Stimulated activated CD8-positive, alpha-beta memory T cell treated with anti-CD3 and anti-CD28 coated beads, Interleukin-2, amount 100 ng/mL, for 1 hour (primary cell): ENCODE measurements at places on chromosomes 16 and 17.

DNA sequence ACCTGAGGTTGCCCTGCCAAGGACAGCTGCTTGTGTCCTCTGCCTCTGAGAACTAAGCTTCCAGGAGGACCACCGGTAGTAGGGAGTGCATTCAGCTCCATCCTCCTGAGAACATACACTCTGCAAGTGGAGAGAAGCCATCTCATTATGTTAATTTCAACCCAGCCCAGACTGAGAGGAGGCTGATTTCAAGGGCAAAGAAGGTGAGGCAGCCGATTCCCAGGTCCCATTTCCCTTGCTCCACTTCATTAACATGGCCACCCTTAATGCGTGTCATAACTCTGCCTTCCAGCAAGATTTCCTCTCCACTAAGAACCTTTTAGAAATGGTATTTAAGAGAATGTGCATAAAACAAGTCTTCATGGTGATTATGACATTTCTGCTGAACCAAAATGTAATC, 72.5 kb downstream of the CDH13 start:
- DNase-seq: no peak

DNA sequence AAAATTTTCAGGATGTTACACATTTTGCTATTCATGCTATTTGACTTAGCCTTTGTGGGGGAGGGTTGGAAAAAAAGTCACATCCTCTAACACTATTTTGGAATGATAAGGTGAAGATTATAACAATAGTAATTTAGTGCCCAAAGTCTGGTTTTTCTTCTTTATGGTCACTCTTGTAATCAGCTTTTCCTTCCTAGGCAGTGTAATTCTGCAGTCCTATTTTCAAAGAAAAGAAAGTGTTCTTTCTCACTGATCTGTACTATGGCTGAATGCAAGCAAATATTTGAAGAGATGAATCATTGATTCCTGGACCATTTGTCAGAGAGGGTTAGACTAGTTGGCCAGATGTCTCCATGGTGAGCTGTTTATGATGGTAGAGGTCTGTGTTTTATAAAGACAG, 8.4 kb downstream of the RSPRY1 start:
- DNase-seq: no peak

GRCh38 chr17:34177642-34178041, 77.4 kb upstream of the CCL2 start:
- DNase-seq: no peak

DNA sequence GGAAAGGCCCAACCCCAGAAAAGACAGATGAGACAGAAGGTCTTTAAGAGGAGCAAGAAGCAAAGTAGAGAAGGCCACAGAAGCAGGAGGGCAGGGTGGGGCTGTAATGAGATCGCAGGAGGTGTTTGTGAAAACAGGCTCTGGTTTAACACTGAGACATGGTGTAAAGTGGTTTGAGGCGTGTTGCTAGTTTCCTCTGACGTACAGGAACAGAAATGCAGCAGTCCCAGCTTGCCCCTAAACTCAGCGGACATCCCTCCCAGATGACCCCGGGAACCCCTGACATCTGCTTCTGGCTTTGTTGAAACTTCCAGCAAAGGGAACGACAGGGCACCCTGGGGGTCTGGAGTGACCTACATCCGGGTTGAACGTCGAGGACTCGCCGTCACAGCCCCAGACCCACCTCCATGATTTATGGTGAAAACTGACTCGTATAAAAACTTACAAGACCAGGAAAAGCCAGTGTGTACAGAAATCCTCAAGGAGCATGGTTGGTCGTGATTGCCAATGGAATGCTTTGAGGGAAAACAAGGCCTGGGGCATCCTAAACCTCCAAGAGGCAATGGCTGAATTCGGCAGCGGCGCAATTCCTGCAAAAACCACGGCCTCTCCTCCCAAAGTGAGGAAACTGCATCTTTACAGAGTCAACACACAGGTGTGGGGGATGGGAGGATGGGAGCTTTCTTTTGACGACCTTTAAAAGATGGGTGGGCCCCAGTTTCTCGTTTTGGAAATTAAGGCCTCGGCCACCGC, 25.8 kb downstream of the LITAF start:
- DNase-seq: peak; percentile 44

DNA sequence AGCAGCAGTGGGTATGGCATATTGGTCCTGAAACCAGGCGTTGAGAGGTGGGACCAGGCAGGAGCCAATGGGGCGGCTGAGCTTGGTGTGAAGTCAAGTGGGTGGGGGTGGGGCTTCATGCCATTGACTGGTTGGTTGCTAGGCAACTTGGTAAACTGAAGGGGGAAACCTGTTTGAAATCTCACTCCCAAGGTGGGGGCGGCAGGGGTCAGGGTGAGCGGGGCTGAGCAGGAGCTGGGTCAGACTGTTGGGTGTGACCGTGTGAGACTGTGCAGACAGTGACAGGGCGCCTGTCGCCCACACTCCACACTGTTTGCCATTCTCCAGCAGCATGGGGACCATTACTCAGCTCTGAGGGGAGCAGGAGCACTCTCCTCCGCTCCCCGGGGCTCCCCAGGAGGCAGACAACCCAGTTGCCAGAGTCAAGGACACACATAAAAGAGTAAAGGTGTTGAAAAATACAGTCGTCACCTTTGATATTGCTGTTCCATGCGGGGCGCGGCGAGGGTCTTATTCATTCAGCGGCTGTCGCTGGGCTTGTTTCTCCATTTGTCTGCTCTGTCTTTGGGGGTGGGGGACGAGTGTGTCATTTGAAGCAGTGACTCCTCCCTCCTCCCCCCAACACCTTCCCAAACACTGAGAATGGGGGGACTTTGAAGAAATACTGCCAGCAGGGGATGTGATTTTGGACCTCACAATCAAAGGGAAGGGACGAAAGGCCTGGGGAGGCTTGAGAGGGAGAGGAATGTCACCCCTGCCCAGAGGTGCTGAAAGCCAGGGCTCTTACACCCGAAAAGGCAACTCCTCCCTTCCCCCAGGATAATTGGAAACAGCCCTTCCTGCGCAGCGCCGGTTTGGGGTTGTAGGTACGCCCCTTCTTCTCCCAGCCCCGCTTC, 1.2 kb upstream of the EFNB3 start:
- no peak for DNase-seq

DNA sequence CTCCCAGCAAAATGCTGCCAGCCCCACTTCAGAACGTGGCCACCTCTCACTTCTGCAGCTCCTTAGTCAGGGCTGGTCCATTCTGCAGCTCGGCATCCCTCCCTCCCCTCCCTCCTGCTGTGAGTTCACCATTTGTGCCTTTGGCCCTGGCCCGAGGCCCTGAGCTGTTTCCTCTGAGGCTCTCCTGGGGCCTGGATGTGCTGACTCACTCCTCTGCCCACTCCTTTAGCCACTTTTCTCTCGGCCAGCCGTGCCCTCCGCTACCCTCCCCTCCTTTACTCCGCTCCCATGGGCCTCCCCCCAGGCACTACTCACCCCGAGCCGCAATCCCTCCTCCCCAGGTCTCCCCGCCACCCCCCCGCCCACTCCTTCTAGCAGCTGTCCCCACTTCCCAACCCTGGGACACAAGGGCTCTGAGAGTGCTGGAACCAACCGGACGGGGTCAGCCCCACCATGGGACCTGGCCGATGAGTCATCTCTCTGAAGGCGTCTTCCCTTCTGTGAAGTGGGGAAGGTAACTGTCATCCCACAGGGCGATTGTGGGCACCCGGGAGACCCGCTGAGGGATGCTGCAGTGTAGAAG, 11.5 kb downstream of the KCNG4 start:
- no peak for DNase-seq

DNA sequence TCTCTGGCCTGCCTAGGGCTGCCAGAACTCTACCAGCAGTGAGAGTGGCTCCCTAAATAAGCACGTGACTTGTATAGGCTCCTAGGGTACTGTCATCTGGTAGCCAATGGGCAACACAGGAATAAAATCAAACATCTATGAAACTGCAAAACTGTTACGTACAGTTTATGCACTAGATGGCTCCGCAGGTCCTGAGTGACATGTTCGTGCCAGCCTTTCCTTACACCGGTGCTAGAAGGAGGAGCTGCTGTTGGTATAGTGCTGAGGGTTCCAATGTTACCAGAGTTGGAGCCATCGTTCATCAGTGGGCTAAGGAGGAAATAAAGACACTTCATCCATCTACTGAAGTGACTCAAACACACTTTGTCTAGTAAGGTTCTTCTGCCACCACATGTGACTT, 63.2 kb upstream of the TRAP1 start:
- no peak for DNase-seq

DNA sequence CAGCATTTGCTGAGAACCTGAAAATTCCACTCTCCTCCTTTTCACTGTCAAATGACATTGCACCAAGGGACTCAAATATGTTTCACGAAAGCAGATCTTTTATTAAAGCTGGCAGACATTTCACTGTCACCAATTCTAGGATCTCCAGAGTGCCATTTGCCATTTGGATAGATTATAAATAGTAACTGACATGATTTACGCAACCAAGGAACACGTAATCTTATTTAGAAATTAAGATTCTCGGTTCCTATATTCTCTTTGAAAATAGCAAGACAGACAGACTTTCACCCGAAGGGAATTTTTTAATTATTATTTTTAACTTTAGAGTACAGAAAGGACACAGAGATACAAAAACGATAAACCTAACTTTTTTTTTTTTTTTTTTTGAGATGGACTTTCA, 49.6 kb downstream of the ANKFY1 start:
- no peak for DNase-seq

- DNase-seq: no peak
These were observed 913 bp downstream of the SLC13A5 start for GRCh38 chr17:6712058-6712853.

DNA sequence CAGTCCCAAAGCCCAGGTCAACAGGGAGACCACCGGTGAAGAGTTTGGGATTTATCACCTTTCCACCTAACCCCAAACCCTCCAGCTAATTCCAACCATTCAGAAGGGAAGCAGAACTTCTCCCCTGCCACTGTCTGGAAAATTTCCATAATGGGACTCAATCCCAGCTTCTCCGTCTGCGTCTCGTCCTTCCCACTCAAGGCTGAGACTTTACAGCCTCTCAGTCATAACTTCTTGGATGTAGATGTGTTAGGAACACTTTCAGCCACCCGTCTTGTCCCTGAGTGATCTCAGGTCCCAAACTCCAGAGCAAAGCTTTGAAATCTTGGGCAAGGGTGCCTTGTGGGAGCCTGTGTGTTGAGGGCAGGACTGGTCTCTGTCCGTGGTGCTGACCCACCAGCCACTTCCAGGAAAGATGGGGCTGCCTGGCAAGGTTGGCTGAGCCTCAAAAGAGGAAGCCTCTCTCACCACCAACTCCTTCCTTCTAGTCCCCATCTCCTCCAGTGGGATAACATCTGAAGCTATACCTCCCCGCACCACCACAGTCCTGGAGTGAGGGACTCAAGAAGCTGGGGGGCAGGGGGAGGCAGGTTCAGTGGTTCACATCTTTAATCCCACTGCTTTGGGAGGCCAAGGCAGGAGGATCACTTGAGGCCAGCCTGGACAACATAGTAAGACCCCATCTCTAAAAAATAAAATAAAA, 9.3 kb downstream of the GAS2L2 start:
- no peak for DNase-seq

- DNase-seq: no peak
These were observed 35.3 kb downstream of the MRTFB start for GRCh38 chr16:14106457-14106856.

- DNase-seq: no peak
These were observed 26.4 kb downstream of the B9D1 start for GRCh38 chr17:19335951-19336631.

DNA sequence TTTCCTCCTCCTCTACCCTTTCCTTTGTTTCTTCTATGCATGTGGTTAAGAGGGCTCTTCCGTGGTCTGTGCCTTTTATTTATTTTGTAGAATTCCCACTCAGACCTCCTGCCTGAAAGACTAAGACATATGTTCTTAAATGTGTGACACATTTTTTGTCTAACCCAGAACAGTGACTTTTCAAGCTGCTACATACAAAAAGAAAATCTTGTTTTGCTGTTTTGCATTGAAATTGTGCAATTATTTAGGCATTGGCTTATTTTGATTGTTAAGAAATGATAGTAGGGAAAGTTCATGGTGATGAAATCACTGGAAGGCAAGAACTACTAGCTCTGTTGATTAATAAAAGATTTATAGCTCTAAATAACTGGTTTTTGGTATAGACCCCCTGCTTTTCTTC, 76.8 kb downstream of the TUBD1 start:
- DNase-seq: no peak

GRCh38 chr17:65630502-65630901, 69.1 kb upstream of the AXIN2 start:
- DNase-seq: no peak

DNA sequence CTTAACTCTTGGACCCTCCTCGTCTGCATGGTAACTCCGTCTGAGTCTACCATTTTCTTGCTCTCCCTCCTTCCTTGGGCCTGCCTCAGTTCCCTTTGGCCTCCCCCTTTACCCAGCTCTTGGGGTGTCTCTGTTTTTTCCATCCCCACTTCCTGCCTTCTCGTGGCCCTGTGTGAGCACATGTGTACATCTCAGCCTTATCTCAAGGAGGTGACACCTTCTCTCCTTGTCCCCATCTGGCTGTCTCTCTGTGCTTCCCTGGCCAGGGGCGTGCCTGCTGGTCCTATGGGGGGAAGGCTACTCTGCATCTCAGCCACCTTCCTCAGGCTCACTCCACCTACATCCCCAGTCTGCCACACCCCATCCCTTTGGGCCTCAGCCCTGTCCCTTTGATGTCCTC, 6.6 kb downstream of the CTF1 start:
- DNase-seq: no peak

DNA sequence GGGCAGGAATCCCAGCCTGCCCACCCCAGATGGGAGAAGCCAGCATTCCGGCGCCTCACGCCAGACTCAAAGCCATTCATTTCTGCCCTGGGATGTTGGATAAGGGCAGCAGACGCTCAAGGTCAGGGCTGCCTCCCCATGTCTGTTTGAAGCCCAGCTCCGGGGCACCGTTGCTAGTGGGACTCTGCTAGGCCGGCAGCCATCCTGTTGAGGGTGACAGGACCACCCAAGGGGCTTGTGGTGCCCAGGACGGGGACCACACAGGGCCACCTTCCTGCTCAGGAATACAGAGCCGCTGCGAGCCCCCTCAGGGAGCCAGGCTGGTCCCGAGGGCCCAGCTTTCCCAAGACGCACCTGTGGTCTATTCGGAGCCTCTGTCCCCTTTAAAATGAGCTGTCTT, 101.7 kb upstream of the CREBBP start:
- DNase-seq: no peak

- DNase-seq: peak; percentile 73
These were observed at the start of gene SIRT7 for GRCh38 chr17:81917565-81918332. SIRT7 (minus strand) TSS chr17:81918176; CDS start chr17:81918131, 45 bp downstream.

DNA sequence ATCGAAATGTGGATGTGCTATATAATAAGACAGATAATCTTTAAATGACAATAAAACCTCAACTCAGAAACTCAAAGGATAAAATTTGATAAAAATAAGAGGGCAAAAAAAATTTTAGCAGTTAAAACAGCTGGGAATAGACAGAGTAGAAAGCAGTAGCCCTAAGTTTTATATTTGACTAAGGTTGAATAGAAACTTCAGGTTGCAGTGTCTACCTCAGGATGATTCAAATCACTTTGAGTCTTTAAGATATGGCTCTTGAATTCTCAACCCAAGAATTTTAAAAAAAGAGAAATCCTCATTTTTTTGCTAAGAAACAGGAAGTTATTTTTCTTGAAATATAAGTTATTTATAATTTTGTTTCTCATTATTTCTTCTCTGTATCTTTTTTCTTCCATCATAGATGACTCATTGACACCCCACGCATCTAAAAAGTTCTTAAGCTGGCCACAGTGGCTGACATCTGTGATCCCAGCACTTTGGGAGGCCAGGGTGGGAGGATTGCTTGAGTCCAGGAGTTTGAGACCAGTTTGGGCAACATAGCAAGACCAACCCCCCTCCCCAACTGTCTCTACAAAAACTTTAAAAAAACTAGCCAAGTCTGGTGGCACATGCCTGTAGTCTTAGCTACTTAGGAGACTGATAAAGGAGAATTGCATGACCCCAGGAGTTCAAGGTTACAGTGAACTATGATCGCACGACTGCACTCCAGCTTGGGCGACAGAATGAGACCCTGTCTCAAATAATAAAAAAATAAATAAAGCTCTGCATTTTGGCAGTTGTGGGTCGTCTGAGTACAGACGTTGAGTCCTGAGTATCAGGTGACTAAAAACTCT, 23.9 kb downstream of the NFAT5 start:
- DNase-seq: no peak
